Epithelial cell of proximal tubule (primary cell): ENCODE measurements at places on chromosomes 12 and 14.

DNA sequence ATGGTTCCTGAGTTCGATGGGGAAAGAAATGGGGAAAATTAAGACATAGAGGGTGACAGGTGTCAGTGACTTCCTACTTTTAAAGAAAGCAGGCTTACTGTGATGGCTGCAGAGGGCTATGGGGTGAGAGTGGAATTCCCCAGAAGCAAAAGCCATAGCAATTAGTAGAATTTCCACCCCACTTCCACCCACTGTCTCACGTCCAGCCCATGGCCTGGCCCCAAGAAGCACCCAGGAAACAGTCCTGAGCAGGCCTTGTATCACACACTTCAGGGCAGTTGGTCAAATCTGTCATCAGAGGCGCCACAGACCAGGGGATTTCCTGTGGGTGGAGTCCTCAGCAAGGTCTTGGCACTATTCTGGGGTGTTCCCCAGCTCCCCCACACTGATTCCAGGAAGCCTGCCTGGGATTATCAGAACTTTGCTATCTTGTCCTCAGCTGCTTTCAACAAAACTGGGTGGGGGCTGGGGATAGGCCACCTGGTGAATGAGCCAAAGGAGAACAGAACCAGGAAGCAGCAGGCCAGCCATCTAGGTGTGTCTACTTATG lies 120.1 kb upstream of the CCND2 start:
- no peak for DNase-seq

DNA sequence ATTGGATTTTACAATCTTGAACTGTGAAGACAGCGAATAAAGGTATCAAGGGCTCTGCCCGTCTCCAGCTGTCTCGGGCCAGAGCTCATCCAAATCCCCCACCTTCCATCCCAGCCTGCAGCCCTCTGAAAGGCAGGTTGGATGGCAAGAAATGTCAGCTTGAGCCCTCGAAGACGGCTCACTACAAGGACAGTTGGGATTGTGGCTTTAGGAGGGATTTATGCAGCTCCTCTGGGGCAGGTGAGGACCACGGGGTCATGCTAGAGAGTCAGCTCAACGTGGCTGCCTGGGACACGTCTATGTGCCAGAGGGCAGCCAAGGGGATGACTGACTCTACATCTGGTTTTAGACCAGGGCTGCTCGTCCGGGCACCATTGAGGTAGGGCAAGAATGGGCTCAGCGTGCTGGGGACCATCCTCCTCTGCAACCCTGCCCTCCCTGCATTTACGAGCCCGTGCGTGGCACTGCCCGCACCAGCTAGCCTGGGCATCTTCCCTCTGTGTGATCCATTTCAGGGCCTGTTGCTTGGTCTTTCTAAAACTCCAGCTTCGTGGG lies 16.2 kb downstream of the MVK start:
- no peak for DNase-seq

DNA sequence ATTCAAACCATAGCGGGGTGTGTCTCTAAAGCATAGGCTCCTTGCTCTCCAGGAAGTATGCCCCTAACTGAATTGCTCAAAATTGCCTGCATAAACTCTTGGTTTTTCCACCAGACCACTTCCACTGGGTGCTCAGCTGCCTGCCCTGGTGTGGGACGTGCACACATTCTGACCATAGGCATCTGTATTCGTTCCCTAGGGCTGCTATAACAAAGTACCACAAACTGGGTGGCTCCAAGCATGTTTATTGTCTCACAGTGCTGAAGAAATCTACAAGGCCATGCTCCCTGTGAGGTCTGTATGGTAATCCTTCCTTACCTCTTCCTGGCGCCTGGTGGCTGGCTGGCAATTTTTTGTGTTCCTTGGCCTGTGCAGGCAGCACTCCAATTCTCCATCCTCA lies 16.4 kb upstream of the GALNT6 start:
- no peak for DNase-seq

GRCh38 chr14:98819132-98819866 lies 452.7 kb downstream of the BCL11B start:
- no peak for DNase-seq

GRCh38 chr14:47278233-47278842 lies 397.1 kb downstream of the MDGA2 start:
- DNase-seq = no peak

- DNase-seq = no peak
Measured at GRCh38 chr12:123670882-123671728, at the start of gene TCTN2. TSS of gene TCTN2 (plus strand) at chr12:123671113. CDS start at chr12:123671241, 128 bp downstream.

- no peak for DNase-seq
Measured at GRCh38 chr12:92464911-92465310, 237.9 kb upstream of the PLEKHG7 start.

- no peak for DNase-seq
Measured at GRCh38 chr14:76456891-76457586, 81.1 kb downstream of the ESRRB start.

DNA sequence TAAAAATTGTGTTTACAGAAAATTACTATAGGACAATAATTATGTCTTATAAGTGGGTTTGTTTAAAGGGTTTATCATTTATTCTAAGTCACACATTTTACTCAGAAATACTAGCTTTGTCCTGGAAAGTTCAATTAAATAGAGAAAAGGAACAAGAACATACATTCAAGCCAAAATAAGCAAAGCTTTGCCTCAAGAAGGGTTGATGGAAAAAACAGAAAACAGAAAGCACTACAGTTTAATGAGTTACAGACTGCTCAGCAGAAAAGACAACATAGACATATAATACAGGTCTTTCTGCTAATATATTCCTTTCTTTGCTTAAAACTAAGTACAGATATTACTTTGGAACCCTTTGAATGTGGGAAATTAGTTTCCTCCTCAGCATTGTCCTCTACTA lies 703.0 kb upstream of the LRFN5 start:
- DNase-seq = no peak

DNA sequence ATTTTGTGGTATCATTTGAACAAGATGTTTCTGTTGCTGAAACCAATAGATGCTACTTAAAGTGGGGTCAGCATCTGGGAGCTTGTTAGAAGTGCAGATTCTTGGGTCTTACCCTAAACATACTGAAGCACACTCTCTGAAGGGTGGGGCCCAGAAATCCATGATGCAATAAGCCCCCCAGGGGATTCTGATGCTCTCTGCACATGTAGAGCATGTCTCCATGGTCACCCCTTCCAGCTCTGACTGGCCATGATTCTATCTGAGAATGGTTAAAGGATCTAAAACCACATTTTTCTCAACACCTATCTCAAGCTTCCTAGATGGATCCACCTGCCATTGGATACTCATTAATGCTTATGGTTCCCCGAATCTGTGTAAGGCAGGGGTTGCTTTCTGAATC lies 20.4 kb downstream of the JDP2 start:
- DNase-seq = no peak

DNA sequence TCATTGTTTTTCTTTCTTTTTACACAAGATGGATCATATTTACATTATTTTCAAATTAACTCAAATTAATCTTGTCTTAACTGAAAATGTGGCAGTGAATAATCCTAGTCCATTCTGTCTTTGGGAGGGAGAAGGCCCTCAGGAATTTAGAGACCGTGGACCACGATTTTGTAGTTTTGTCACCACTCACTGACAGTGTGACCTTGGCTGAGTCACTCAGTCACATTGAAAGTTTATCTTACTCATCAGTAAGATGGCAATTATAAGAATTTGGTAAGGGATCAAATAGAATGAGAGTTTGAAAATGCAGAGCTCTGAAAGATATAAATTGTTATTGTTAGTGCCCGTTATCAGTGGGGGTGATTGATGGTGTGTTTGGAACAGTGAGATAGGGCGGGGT lies 16.4 kb downstream of the FOXJ2 start:
- no peak for DNase-seq

GRCh38 chr12:42585841-42586216 lies 3.7 kb downstream of the PRICKLE1 start:
- DNase-seq = no peak

GRCh38 chr12:120529641-120530417 lies 871 bp upstream of the COQ5 start:
- DNase-seq = no peak

- DNase-seq = no peak
Measured at GRCh38 chr12:79508622-79509021, 182.1 kb downstream of the PAWR start.

DNA sequence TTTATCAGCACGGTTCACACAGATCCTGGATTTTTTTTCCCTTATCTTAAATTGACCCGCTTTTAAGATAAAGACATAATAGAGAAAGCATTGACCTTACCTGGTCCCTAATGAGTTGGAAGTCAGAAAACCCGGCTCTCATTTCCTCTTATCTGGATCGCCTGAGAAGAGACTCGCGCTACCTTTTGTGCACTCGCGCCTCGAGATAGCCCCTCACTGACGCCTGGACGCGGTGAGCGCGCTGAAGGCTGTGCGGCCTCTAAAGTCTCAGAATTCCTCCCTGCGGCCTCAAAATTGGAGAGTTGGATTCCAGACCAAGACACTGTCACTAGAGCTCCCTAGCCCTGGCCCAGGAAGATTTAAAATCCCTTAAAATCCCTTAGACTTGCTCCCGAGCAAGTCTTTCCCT lies 7.0 kb downstream of the NKX2-1 start:
- DNase-seq = no peak

GRCh38 chr12:130519-130918 lies 64.0 kb downstream of the IQSEC3 start:
- DNase-seq = no peak

GRCh38 chr12:674272-674781 lies 11.1 kb upstream of the NINJ2 start:
- no peak for DNase-seq

GRCh38 chr12:64544371-64545080 lies 65.8 kb upstream of the RASSF3 start:
- DNase-seq = no peak

GRCh38 chr14:101217080-101217463 lies 313.6 kb upstream of the RTL1 start:
- DNase-seq = no peak

- no peak for DNase-seq
Measured at GRCh38 chr14:56340932-56341331, 222.7 kb downstream of the PELI2 start.

GRCh38 chr12:54386403-54387113 lies 2.0 kb upstream of the ZNF385A start:
- DNase-seq = no peak

- no peak for DNase-seq
Measured at GRCh38 chr12:75606151-75606550, 94.7 kb upstream of the KRR1 start.

DNA sequence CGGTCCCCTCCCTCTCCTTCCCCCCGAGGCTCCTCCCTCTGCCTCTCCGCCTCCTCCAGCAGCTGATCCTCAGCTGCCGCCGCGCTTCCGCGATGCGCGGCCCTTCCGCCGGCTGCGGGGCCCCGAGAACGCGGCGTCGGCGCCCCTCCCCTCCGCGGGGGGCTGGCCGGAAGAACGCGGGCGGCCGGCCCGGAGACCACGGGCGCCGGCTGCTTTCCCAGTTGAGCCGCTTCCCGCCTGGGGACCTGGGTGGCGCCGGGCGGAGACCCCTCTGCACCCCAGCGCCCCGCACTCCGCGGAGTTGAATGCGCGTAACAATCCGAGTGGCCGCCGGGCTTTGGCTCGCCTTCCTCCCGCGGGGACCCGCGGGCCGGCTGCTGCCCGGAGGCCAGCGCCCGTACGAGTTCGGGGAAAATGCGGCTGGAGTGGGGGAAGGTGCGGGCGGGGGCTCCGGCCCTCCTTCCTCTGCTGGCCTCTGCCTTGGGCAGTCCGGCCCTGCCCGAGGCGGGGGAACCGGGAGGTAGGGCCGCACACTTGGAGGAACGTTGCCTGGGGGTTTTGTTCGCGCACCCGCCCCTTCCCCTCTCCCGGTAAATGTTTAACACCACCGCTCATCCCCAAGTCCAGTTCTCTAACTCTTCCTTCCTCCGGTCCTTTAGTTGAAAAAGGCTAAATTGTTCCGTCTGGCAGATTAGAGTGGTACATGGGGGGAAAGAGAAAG lies 393 bp upstream of the DCAF5 start:
- peak; percentile 50 for DNase-seq

DNA sequence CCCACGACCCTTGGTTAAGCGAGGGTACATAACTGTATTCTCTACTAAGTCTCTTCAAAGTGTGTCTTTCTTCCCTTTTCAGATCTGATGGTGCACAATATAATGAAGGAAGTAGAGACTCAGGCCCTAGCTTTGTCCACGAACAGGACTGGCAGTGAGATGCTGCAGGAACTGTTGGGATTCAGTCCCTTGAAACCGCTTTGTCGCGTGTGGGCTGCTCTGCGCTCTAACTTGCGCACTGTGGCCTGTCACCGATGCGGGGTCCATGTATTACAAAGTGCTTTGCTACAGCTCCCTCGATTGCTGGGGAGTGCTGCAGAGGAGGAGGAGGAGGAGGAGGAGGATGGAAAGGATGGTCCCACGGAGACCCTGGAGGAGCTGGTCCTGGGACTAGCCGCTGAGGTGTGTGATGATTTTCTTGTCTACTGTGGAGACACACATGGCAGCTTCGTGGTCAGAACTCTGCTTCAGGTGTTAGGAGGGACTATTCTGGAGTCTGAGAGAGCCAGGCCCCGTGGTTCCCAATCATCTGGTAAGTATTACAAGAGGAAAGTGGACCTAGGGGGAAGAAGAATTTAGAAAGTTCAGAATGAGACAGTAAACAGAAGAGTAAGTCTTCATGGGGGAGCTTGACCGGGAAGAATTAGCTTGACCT lies 803 bp downstream of the NOP9 start:
- no peak for DNase-seq

DNA sequence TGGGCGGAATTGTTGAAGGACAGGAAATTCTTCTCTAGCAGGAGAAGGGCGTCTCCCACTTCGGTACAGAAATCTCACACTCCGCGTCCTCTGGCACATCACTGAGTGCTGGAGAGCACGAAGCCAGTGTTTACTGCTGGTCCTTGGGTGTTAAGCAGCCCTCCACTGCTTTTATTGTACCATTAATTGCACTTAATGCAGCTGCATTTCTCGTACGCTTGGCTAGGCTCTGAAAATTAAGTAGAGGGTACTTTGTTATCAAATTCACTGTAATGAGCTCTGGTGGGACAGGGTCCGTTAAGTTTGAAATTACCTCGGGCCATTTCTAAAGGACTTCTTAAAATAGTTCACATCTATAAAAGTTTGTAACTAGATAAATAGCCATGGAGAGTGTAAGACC lies 411.2 kb downstream of the NPAS3 start:
- no peak for DNase-seq

GRCh38 chr12:62776997-62777396 lies 158.0 kb downstream of the PPM1H start:
- DNase-seq = no peak

DNA sequence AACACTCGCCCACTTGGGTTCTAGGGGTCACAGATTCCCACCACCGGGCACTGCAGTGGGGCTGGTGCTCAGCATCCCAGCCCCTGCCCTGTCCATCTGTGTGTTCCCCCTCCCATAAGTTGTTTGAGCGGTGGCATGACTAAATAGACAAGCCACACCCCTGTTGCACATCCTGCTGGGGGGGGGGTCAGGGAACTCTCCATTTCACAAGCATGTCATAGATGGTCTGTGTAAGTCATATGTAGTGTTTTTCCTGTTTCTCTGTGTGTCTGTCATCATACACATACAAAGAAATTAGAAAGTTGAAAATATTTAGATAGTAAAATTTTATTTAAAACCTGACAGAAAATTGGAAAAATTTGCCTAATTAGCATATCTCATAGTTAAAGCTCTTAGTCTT lies 270.2 kb downstream of the IPO8 start:
- no peak for DNase-seq
